ENCODE measurements at places on chromosomes 3 and 15. TPM values are rescaled to one million over a fixed set of nuclear protein-coding genes. Genes with fewer than 3 reads are reported as not detected.

RETNLB gene
- not detected for total RNA-seq

DNA sequence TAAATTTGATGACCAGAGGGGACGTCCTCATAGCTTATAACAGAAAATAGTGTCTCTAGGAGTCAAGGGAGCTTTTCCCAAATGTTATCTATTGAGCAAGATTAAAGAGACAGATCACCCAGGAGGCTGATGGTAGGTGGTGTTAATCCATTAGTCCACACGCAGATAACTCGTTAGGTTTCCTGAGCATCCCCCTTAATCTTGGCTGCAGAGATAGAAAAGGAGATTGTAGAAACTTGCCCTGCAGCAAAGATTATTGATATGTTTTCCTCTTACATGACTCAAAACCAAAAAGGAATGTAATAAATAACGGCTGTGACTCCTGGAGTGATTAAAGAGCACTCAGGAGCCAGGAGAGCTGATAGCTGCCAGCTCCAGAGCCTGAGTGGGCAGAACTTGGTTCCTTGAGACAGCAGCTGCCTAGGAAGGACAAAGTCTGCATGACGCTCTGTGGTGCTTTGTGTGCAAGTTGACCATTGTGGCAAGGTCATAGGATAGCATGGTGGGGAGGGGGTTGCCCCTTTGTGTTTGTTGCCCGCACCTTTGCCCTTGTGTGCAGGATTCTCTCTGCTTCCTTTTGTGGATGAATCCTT lies 234.8 kb downstream of the PTPRG start:
- DNase-seq: no peak

DNA sequence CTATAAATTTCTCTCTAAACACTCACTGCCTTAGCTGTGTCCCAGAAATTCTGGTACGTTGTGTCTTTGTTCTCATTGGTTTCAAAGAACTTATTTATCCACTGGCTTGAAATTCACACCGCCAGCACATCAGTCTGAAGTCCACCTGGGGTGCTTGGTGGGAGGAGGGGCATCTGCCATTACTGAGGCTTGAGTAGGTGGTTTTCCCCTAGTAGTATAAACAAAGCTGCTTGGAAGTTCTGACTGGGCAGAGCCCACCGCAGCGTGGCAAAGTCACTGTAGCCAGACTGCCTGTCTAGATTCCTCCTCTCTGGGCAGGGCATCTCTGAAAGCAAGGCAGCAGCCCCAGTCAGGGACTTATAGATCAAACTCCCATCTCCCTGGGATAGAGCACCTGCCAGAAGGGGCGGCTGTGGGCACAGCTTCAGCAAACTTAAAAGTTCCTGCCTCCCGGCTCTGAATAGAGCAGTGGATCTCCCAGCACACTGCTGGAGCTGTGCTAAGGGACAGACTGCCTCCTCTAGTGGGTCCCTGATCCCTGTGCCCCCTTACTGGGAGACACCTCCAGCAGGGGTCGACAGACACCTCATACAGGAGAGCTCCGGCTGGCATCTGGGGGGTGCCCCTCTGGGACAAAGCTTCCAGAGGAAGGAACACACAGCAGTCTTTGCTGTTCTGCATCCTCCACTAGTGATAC lies 114.1 kb downstream of the SUCLG2 start:
- no peak for DNase-seq

DNA sequence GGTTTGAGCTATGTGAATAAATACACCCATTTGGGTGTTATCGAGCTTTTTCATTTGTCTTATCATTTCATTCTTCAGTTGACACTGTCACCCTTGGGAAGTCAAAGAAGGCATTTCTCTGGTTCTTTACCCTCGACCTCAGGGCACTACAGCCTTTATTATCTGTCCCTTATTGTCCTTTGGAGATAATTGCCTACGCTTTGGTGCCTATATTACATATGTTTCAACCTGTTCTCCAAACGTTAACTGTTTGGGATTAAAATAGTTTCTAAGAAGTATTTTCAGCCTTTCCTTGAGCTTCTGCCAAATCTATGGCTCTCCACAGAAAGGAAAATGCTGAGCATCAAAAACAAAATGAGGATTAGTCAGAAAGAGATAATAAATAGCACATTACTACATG lies 395.4 kb upstream of the ADAMTS9 start:
- no peak for DNase-seq

- peak; percentile 63 for DNase-seq
These were observed 21.0 kb downstream of the GLB1 start for GRCh38 chr3:33075995-33076394.

DNA sequence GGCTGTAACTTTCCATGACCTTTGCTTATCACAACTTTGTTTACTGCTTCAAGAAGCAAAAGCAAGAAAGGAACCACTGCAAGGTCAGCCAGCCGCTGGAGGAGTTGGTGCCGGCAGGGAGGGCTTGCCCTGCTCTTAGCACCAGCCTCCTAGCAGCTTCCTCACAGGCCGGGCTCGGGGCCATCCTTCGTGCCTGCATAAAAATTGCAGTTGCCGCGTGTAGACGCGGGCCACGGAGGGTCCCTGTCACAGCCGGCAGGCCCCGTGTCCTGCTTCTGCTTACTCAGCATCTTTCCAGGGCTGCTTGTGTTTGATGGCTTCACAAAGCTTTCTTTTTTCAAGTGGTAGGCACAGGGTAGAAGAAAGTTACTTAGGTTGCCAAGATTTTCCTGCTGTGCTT lies 84.4 kb downstream of the PGPEP1L start:
- no peak for DNase-seq

DNA sequence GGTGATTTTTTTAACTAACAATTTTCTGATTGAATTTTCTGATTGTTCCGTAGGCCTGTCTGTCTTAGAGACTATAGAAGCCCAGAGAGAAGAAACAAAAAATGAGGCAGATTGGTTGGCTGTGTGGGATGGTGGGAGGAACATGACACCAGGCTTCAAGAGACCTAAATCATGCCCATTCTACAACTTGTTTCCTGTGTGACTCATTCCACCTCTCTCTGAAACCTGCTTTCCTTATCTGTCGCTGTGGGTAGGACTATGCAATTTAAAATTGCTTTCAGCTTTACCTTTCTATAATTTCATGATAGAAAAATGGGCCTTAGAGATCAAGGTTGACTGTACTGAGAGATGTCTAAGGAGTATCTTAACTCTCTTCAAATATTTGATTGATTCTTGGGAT lies 44.5 kb downstream of the OXNAD1 start:
- DNase-seq: no peak

REC114 gene
- total RNA-seq: not detected

TMEM45A gene
- total RNA-seq: 41.0 TPM

DNA sequence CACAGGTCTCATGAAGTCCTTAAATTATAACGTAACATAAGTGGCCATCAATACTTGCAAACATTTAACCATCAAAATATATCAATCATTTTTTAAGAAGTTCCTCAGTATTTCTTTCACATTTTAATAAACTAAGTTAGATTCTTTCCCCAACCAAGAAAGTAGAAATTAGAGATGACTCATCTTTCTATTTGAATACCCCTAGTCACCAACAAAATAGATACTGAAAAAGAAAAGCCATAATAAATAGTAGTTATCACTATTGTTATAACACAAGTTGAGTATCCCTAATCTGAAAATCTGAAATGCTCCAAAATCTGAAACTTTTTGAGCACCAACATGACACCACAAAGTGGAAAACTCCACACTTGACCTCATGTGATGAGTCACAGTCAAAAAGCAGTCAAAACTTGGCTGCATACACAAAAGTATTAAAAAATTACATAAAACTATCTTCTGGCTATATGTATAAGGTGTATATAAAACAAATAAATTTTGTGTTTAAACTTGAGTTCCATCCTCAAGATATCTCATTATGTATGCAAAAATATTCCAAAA lies 3.7 kb downstream of the SHQ1 start:
- DNase-seq: no peak
